ENCODE measurements at places on chromosomes 5 and 9.

GRCh38 chr5:7801891-7802614, 48.9 kb downstream of the CFAP90 start:
- DNase-seq = no peak

GRCh38 chr9:107547303-107547702, 57.7 kb upstream of the KLF4 start:
- DNase-seq = no peak

DNA sequence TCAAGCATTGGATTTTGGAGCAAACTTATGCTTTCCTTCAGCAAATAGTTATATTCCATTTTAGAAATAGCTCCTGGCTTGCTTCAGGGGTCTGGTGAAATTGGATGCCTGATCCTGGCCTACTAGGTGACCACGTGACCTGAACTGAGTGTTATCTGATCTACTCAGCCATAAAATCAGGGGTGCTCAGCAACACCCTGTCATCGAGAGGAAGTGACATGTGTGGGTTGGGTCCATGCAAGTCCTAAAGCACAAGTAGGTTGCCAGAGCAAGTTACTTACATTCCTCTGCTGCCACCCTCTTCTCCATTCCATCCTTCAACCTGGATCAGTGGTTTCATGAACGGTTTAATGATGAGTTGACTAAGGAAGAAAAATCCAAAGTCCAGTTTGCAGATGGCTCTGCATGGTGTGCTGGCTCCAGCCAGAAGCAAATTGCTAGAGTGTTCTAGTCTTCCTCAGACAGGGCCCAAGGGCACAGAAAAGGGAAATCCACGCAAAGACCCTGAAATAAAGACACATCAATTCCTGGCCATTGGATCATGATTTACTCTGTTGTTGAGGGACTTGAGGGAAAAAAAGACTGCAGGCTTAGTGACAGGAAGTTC, 2.8 kb upstream of the FAM193B start:
- DNase-seq = peak; percentile 39

GRCh38 chr5:37771731-37772130, 68.1 kb downstream of the GDNF start:
- DNase-seq = peak; percentile 34

GRCh38 chr5:12901696-12902095, 997.5 kb upstream of the CTNND2 start:
- DNase-seq = no peak

DNA sequence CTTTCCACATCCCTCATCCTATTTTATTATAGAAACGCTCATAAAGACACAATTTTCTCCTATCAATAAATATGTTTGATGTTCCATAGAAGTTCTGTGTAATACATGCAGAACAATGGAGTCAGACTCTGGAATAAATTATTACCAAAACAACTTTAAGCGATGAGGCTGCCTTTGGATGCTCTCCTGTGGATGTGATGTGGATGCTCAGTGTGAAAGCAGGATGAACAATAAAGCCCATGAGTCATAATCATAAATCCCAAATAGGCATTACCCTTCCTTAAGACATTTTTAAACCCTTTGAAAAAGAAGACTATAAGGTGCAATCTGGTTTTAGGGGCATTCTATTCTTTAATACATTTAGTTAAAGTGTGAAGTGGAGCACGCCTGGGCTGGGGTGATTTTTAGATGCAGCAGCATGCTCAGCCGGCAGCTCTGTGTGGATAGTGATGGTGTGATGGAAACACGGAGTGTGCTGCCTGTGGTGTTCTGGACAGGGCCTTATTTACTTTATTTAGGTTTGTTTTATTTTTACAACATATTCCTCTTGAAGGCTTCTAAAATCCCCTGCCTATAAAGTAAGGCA, 991.4 kb downstream of the PTPRD start:
- no peak for DNase-seq

DNA sequence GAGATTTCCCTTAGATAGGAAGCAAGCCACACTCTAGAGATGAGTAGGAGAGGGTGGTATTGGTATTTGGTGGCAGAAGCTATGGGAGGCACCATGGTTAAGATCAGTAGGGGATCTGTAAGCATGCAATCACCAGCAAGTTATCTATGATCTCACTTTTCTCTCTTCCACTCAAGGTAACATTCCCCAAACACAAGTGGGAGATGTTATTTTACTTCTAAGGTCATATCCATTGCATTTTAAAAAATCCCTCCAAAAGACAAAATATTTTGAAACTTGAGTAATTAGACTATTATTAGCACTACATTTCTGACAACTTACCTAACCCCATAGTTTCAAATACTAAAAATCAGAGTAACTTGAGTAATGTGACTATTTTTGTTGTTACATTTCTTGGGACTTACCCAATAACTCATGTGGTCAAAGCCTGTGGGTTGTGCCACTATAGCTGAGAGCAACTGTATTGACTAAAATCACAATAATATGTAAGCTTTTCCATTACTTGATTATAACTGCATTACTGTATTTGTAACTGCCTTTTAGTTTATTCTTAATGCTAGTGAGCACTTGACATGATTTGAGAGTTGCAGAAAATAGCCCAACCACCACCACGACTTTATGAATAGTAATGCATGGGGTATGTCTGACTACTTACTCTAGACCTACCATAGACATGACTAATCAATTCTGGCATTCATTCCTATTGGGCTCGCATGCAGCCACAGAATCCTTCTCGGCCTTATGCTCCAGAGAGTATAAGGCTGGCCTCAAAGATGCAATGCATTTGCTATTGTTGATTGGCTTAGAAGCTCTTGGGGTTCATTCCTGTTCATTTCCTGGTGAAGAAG, 264.7 kb downstream of the TRIM32 start:
- no peak for DNase-seq

GRCh38 chr9:136381311-136381710, 7.8 kb upstream of the CARD9 start:
- DNase-seq = no peak

GRCh38 chr9:118459913-118460312, 755.7 kb downstream of the TLR4 start:
- DNase-seq = no peak

DNA sequence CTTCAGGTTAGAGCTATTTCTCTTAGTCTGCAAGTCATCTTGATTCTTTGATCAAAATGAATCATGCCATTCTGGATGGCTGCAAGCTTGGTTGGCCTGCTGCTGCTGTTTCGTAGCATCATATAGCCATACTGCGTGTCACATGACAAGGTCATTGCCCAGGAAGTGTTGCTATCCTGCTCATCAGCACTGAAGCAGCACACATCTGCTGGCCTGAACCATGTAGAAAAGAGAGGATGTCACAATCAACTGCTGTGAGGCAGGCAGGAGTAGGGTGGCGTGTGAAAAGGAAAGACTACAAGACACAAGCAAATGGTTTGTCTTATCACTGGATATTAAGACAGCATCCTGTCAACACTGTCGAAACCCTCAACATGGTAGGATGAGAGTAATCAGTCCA, 376.7 kb upstream of the RORB start:
- DNase-seq = no peak

- DNase-seq = no peak
These were observed 406.5 kb upstream of the EDIL3 start for GRCh38 chr5:84791138-84791537.

DNA sequence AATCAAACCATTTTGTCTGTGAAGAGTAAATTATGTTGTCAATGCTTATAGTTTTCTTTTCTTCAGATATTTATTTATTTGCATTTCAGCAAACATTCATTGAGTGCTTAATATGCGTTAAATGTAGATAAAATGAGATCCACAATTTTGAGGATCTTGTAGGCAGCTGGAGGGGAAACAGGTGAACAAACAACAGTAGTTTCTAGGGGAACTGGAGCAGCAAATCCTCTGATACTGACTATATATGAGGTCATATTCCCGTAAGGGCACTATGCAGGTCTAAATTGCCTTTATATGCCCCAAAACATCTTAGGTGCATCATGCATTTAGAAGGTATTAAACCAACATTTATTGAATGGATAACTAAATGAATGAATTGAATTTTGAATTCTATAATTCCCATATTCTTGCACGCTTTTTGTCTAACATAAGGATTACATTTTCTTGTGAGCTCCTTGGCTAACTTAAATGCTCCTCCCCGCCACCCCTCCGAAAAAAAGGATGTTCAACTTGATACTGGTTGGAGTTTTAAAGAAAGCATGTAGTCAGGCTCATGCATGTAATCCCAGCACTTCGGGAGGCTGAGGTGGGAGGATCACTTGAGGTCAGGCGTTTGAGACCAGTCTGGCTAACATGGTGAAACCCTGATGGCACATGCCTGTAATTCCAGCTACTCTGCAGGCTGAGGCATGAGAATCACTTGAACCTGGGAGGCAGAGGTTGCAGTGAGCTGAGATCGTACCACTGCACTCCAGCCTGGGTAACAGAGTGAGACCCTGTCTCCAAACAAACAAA, 299.8 kb downstream of the TMEM38B start:
- no peak for DNase-seq

- peak; percentile 51 for DNase-seq
These were observed 11.0 kb downstream of the CCDC152 start for GRCh38 chr5:42767491-42768105.

DNA sequence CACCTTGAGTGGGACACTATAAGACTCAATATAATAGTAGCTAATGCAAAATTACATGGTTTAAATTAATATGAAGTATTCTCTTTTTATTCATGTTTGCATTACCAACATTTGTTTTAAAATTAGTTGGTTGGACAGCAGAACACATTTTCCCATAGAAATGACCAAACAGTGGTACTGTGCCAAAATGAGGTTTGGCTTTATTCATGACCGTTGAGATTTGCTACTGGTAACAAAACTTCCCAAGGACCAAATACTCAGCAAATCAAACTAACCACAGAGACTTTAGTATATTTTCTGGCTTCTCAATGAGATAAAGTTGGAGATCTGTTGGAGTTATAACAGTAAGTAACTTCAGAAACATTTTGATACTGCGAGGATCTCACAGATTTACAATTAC, 637.8 kb upstream of the MEF2C start:
- no peak for DNase-seq

GRCh38 chr9:115063058-115063845, 54.7 kb downstream of the TNC start:
- DNase-seq = no peak

- no peak for DNase-seq
These were observed 289.9 kb downstream of the DMAC1 start for GRCh38 chr9:7509576-7510145.

- DNase-seq = no peak
These were observed 1.6 kb downstream of the NR2F1 start for GRCh38 chr5:93584596-93585040.

- DNase-seq = peak; percentile 43
These were observed 9.9 kb upstream of the ANKHD1 start for GRCh38 chr5:140391732-140392131.

DNA sequence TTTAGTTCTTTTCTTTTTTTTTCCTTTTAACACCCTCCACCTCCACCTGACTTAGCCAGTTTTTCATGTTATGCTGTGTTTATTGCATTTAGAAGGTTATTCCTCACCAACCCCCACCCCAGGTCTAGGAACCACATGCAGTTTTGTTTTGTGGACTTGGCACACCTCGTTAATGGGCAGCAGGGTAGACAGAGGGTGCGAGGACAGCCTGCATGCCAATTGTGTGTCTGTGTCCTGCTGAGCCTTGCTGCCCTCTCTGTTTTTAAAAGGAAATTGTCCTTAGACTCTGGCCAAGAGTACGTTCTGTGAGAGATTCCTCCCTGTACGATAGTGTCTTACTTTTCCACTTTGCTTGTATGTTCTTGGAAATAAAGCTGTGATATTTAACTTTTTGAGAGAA, 13.9 kb downstream of the PIK3R1 start:
- DNase-seq = no peak

GRCh38 chr9:1495282-1496030, 445.3 kb downstream of the DMRT2 start:
- no peak for DNase-seq

DNA sequence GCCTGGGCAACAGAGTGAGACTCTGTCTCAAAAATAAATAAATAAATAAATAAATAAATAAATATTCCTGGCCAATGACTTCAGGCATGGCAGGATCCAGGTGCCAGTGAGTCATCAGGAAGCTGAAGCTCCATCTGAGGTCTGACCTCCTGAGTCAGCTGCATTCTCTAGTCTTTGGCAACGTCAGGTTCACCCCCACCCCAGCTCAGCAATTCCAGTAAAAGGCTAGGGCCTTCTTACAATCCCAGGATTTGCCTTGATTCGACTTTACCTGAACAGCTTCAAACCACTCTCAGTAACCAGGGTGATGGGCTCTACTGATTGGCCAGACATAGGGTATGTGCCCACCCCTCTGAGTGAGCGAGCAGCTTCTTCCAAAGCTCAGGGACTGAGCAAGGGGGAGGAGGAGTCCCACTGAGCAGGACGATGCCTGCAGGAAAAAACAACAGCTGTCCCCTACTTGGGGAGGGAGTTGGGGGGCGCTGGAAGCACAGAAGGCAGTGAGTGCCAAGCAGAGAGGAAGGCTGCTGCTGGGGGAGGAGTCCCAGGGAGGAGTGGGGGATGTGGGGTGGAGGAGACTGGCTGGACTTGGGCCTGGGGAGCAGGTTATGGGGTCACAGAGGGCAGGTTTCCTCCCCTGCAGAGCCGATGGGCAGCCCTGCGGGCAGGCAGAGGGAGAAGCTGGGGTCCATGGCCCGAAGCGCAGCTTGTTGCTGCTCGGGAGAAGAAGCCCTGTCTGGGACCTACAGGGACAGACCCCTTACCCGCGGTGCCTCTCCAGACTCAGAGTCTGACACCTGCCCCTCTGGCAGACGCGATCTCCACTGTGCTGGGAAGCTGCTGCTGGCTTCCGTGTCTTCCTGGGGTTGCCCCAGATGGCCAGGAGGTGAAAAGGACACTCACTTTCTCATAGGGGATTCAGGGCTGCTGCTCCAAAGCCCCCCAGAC, 25.9 kb upstream of the UNC5A start:
- peak; percentile 71 for DNase-seq

GRCh38 chr9:131676431-131676972, 63.4 kb downstream of the RAPGEF1 start:
- no peak for DNase-seq

DNA sequence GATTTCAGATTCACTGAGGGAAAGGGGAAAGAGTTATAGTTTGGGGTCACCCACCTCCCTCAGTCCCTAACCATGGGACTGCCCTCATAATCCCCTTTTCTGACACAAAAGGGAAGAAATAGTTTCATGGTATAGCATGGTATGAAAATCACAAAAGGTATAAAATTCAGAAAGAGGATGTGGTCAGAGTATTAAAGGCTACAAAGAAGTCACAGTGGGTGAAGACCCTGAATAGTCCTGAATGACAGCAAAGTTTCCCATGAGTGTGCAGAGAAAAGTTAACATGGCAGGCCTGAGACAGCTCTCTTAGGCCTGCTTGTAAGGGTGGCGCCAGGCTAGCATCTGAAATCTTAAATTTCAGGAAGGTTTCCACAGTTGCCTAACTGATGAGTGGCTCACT, 290.6 kb upstream of the ZNF608 start:
- no peak for DNase-seq

DNA sequence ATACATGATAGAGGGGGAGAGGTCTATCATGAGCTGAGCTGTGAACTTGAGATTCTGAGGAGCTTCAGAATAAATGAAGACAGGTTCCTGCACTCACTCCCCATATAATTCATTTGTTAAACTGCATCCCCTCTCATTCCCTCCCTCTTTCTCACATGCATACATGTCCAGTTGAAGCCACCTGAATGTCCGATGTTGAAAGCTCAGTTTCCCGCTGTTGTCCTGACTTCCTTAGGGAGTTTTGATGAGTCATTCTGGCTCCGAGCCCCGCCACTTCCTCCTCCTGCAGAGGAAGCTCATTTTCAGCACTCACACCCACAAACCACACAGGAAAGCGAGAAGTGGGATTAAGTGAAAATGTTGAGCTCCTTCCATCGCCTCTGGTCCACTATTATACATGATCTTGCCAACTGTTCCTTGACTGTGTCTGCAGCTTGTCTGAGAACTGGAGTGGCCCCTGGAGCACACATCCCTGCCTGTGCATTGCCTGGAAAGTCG, 121.2 kb downstream of the CEMIP2 start:
- DNase-seq = peak; percentile 75
